Airway epithelial cell (primary cell): ENCODE measurements at places on chromosomes 6 and 20. TPM values are rescaled to one million over a fixed set of nuclear protein-coding genes. Genes with fewer than 3 reads are reported as not detected.

Gene VNN1
- not detected in 2 replicates for total RNA-seq

Gene RHAG
- total RNA-seq: not detected in 2 replicates

Gene GZF1
- 8.0 and 13.0 TPM in 2 replicates for total RNA-seq

Gene CITED2
- 23.7 and 34.4 TPM in 2 replicates for total RNA-seq

Gene TCEA2
- total RNA-seq: 9.5 and 10.0 TPM in 2 replicates

Gene THEMIS
- not detected in 2 replicates for total RNA-seq
